ENCODE measurements at places on chromosomes 3 and 15.

DNA sequence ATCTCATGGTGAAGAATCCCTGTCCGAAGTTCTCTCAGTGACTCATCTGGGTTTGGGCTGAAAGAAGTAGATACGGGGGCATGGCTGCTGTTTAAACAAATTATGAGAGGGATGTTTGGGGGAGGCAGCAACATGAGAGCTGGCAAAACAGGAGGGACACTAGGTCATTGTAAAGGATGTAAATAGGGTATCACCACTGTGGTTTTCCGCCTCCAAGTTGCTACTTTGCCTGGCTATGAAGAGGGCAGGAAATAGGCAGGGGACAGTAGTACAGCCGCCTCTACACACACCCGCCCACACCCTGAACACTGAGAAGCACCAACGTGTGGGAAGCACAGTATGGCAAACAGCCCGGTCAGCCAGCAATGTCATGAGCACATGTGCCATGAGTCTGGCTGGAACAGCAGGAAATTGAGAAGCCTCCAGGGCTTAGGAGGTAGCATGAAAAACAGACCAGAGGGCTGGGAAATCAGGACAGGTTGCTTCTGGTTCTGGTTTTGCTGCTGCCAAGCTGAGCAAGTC, 17.1 kb downstream of the HEXA start:
- DNase-seq: no peak

GRCh38 chr3:130705501-130705900, 41.1 kb downstream of the PIK3R4 start:
- DNase-seq: no peak

GRCh38 chr3:187247398-187247797, 44.1 kb downstream of the MASP1 start:
- no peak for DNase-seq

DNA sequence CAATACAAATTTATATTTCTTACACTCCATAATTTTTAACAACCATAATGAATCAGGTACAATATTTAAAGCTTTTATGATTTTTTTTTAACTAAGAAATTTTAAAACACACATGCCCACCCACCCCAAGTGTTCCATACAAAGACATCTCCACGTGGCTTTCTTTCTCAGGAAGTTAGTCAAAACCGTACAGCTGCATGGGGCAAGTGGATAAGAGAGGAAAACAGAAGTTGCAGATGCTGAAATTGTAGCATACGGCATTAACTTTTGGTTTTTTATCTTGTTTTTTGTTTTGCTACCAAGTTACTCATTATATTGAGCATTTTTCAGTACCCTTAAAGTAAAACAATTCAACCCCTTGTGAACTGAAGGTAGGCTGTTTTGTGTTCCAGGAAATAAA, 14.8 kb downstream of the GNB4 start:
- no peak for DNase-seq

DNA sequence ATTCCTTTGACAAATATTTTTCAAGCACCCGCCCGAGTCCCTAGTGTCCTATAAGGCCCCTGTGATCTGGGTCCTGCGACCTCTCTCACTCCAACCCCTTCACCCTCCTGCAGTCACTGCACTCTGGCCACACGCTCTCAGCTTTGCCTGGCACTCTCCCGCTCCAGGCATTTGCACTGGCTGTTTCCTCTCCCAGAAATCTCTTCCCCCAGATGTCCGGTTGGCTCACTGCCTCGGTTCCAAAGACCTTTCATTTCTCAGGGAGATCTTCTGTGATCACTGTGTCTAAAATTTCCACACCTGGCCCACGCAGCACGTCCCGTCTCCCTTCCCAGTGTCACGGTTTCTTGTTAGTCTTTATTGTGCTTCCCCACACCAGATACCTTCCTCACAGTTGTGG, 97.4 kb downstream of the WNT7A start:
- DNase-seq: no peak

- DNase-seq: no peak
These were observed 3.9 kb downstream of the CILP start for GRCh38 chr15:65207280-65207840.

DNA sequence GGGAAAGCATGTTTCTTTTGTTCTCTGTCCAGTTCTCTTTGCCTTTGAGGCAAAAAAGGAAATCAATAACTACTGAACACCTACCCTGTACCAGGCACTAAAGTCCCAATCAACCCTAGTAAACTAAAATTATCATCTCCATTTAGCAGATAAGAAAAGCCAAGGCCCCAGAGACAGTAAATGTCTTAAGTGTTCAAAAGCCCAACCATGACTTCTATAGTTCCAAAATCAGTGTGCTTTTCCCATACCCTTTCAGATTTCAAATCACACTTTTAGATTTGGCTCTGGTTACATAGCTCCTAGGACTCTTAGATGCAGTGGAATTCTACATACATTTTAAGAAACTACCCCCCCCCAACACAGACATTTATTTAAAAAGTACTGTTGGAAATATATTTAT, 63.5 kb downstream of the UACA start:
- DNase-seq: no peak

- peak; percentile 65 for DNase-seq
These were observed 44.9 kb downstream of the CPN2 start for GRCh38 chr3:194306109-194306686.

- DNase-seq: no peak
These were observed 93.7 kb downstream of the NEK10 start for GRCh38 chr3:27275441-27275990.

DNA sequence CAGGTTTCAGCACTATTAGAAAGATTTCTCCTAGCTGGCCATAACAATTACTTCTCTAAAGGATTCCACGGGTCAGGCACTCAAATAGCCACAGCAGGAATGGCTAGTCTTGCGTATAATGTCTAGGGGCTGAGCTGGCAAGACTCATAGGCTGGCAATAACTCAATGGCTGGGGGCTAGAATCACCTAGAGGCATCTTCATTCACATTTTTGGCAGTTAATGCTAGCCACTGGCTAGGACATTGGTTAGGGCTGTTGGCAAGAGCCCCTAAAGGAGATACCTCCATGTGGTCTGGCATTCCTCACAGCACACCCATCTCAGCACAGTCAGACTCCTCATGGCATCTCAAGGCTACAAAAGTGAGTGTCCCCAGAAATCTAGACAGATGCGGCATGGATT, 6.2 kb downstream of the SUSD5 start:
- DNase-seq: no peak

DNA sequence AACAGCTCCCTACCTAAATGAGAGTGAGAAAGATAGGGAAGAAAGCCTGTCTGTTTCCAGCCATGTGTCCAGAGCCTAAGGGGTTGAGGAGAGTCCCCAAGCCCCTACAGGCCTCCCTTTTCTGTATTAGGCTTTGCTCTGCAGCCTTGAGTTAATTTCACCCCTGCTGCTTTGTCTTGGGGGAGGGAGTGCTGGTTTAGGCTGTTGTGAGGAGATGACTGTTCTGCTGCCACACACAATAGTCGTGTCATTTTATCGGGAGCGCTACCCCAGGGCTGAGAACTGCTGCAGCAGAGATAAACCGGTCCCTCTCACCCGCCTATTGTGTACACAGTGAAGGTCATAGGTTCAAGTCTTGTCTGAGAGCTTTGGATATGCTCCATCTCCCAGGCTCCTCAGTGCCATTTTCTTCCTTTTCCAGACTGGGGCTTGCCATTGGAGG, 1.4 kb downstream of the ZNF609 start:
- no peak for DNase-seq

DNA sequence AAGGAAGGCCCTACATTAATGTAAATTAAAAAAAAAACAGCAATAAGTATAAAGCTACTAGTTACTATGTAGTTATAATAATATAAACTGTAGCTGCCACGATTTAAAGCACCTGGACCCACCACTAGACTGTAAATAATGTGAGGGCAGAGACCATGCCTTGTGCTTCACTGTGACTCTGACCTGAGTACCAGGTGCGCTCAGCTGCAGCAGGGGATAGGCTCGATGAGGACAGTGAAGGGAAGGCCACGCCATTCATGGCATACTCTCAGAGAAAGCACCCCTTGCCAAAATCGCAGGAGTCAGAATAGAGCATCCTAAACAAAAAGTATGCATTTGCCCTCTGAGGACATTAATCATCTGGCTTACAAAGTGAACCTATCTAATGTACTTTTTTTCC, 5.1 kb downstream of the FSTL1 start:
- no peak for DNase-seq

GRCh38 chr3:21256932-21257331, 494.1 kb downstream of the ZNF385D start:
- DNase-seq: no peak

- no peak for DNase-seq
These were observed 67.4 kb downstream of the MECOM start for GRCh38 chr3:169596126-169596525.

DNA sequence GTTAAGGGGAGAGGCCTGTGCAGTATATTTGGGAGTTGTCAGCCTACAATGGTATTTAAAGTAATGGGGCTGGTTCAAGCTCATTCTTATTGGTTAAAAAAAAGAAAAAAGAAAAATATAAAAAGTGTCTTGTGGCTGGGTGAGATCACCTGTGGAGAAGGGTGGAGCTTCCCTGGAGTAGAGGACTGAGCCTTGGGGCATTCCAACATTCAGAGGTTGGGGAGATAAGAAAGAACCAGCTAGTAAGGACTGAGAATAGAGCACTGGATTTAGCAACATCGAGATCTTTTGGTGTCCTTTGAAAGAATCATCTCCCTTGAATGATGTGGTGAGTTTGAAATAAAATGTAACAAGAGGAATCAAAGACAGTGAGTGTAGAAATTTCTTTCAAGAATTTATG, 5.2 kb downstream of the SLC49A4 start:
- no peak for DNase-seq

- peak; percentile 52 for DNase-seq
These were observed 852 bp upstream of the BHLHE40 start for GRCh38 chr3:4978204-4978965.

DNA sequence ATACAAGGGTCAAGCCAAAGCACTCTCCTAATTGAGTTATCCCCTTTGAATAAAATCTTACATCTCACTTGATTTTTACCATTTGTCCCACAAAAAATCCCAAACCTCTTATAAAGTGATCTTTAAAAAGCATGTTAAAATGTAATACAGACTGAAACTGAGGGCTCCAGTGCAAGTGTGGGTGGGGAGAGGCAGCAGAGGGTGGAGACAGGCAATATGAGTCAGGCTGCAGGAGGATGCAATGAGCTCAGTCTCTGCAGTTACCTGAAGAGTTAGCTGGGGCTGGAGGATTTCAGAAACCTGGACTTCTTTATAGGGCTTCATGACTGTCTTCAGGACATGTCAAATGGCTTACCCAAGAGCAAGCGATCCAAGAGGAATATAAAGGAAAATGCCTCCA, 14.2 kb upstream of the COLQ start:
- DNase-seq: peak; percentile 24

- no peak for DNase-seq
These were observed 176.5 kb upstream of the LYSMD4 start for GRCh38 chr15:99909592-99910295.

- no peak for DNase-seq
These were observed 1.5 kb downstream of the WHAMM start for GRCh38 chr15:82810890-82811426.

- no peak for DNase-seq
These were observed 57.4 kb downstream of the MRPS25 start for GRCh38 chr3:15007681-15008141.

- DNase-seq: no peak
These were observed 590 bp upstream of the BOC start for GRCh38 chr3:113210604-113211329.

DNA sequence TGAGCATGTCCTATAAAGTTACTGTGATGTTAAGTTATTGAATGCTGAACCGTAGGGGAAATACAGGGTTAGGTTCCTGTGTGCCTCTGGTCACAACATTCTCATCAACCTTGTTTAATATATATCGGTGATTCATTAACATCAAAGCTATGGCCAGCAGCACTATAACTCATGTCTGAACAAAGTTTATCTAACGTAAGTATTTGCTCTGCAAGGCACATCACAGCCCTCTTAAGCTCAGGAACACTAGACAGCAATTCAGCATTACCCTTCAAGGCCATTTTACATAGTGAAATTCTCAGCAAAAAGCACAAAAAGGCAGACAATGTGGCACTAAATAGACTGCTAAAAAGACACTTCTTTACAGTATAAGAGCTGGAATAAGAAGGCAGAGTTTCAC, 48.2 kb upstream of the FNDC3B start:
- DNase-seq: no peak

DNA sequence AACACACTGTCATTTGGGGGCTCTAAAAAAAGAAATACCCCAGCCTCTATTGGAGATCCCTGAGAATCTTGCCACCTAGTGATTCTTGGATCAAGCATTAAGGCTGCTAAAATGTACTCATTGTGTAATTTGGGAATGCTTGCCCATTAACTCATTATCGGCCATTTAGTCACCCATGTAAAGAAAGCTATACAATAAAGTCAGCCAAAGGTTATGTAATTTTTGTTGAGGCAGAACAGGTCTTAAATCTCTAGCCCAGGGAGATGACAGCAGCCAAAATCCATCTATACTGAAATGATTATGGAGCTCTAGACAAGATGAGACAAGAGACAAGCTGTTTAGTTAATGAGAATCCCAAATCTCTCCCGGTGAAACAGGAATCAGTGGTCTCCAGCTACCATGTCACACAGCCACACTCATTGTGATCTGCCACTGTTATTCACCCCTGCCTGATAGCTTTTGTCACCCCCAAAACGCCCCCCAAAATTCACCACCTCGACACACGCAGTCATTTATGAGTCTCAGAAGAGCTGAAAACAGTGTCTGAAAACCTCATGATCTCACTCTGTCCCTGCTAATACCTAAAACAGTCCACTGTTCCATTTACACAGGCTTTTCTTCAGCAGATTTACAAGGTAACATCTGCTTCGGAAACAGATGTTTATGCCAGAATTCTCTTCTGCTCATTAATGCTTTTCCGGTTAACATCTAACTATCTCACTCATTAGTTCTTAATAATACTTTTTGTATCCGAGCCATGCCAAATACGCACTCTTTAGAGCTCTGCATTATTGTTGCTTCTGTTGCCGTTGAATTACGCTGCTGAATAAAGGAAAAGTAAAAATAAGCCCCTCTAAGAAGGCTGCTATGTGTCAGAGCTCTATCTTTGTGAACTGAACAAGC, 138.5 kb downstream of the RORA start:
- no peak for DNase-seq

DNA sequence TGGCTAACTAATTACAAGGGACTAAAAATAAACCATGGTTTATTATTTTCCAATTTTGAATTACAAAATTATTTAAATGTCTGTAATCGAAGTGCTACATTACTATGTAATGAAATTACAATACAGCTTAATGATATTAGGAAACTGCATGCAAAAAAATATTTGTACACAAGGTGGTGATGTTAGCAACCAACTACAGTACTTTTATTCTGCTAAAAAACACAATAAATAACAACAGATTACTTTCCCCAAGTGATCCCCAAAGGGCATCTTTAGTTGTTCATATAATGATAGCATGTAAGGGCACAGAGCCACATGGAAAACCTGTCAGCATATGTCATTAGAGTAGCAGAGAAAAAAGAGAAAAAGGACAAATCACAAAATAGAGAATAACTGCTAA, 147.5 kb upstream of the SOX2 start:
- no peak for DNase-seq

- no peak for DNase-seq
These were observed 842 bp upstream of the U2SURP start for GRCh38 chr3:143000528-143000927.

GRCh38 chr3:150129166-150129565, 158.5 kb upstream of the PFN2 start:
- no peak for DNase-seq
